ENCODE measurements at places on chromosomes 11 and 22. TPM values are rescaled to one million over a fixed set of nuclear protein-coding genes. Genes with fewer than 3 reads are reported as not detected.

The ADM2 gene
- polyA plus RNA-seq, result 0.99 TPM

The C11orf21 gene
- polyA plus RNA-seq, result 0.88 TPM

The P2RX6 gene
- polyA plus RNA-seq, result 5.2 TPM

The SPI1 gene
- polyA plus RNA-seq, result 16.3 TPM

The KDM4D gene
- 96.1 TPM for polyA plus RNA-seq

The DCHS1 gene
- polyA plus RNA-seq, result 14.2 TPM

The HEPHL1 gene
- polyA plus RNA-seq, result 0.54 TPM

The OR56A1 gene
- polyA plus RNA-seq, result not detected

The CSF2RB gene
- 4.0 TPM for polyA plus RNA-seq

The SYT9 gene
- 4.1 TPM for polyA plus RNA-seq

The OR52I2 gene
- polyA plus RNA-seq, result not detected

The SCGB1D2 gene
- 2.8 TPM for polyA plus RNA-seq

The PGA5 gene
- polyA plus RNA-seq, result 1.5 TPM

The CELSR1 gene
- 5.6 TPM for polyA plus RNA-seq

The TIGD3 gene
- 7.1 TPM for polyA plus RNA-seq

The CLDN5 gene
- polyA plus RNA-seq, result 10.4 TPM

The OVOL1 gene
- polyA plus RNA-seq, result 72.4 TPM

The DSCAML1 gene
- 1.6 TPM for polyA plus RNA-seq

The PRR5L gene
- polyA plus RNA-seq, result 8.1 TPM

The C11orf71 gene
- 119 TPM for polyA plus RNA-seq

The POU2F3 gene
- 0.49 TPM for polyA plus RNA-seq

The TMEM191B gene
- 56.9 TPM for polyA plus RNA-seq

The SDHD gene
- polyA plus RNA-seq, result 75.9 TPM

The CD3E gene
- 6.1 TPM for polyA plus RNA-seq

The PTPRJ gene
- 6.6 TPM for polyA plus RNA-seq

The ZW10 gene
- polyA plus RNA-seq, result 30.5 TPM

The ZNF215 gene
- 2.7 TPM for polyA plus RNA-seq

The SERPING1 gene
- 273 TPM for polyA plus RNA-seq

The SPTBN2 gene
- polyA plus RNA-seq, result 159 TPM

All from testis (tissue), 5 donors.